CD4-positive, alpha-beta T cell treated with Interleukin-2 at 100 ng/mL for 4 hours (primary cell): ENCODE measurements at places on chromosomes 1 and 21.

GRCh38 chr21:34913811-34914210 lies 135.3 kb downstream of the RUNX1 start:
- no peak for DNase-seq

- DNase-seq, result no peak
Measured at GRCh38 chr1:44547361-44547760, 126.9 kb downstream of the TMEM53 start.

GRCh38 chr1:10607228-10607627 lies 132.5 kb downstream of the PEX14 start:
- DNase-seq, result no peak

GRCh38 chr1:22471078-22471477 lies 19.4 kb downstream of the ZBTB40 start:
- no peak for DNase-seq

DNA sequence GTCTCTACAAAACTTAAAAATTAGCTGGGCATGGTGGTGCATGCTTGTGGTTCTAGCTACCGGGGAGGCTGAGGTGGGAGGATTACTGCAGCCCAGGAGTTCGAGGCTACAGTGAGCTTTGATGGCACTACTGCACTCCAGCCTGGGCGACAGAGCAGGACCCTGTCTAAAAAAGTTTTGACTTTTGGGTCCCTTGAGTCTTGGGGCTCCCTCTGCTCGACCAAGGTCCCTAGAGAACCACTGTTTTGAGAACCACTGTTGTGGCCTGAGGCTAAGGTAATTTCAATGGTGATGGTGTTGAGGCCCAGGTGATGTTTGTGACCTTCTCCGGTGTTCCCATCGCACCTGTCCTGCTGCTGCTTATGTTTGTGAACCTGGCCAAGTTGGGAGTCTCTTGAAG lies 3.1 kb upstream of the CAMTA1 start:
- no peak for DNase-seq

- DNase-seq, result no peak
Measured at GRCh38 chr1:77016386-77016985, 149.2 kb downstream of the ST6GALNAC5 start.

GRCh38 chr1:240797050-240797449 lies 185.1 kb upstream of the GREM2 start:
- DNase-seq, result no peak

GRCh38 chr1:154198756-154199562 lies 7.1 kb upstream of the TPM3 start:
- DNase-seq, result peak; percentile 65

- no peak for DNase-seq
Measured at GRCh38 chr1:30318413-30318812, 405.0 kb downstream of the MATN1 start.

DNA sequence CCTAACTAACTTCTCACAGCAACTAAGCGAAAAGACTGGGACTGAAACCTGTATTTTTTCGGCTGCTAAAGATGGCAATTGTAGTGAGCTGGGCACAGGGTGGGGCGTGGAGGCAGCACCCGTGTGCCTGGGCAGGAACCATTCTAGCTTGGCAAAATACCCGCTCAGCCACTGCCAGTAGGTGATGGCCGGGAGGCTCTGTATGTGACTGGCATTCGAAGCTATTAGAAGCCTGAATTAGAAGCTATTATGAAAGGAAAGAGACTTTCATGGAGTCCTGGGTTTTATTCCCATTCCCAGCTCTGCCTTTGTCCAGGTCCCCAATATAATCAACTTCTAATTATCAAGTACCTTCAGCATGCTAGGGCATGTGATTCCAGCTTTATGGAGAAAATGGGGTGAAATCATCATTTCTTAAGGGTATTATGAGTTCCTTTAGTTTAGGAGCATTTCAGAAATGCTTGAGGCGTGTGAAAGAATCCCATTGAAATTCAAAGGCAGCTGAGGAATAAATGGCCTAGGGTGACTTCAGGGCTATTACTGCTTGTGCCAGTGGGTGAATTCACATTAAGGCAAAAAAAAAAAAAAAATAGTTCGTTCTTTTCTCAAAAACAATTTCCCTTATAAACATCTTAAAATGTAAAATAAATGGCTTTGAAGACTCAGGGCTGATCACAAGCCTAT lies 125.6 kb downstream of the KCNN3 start:
- DNase-seq, result no peak

DNA sequence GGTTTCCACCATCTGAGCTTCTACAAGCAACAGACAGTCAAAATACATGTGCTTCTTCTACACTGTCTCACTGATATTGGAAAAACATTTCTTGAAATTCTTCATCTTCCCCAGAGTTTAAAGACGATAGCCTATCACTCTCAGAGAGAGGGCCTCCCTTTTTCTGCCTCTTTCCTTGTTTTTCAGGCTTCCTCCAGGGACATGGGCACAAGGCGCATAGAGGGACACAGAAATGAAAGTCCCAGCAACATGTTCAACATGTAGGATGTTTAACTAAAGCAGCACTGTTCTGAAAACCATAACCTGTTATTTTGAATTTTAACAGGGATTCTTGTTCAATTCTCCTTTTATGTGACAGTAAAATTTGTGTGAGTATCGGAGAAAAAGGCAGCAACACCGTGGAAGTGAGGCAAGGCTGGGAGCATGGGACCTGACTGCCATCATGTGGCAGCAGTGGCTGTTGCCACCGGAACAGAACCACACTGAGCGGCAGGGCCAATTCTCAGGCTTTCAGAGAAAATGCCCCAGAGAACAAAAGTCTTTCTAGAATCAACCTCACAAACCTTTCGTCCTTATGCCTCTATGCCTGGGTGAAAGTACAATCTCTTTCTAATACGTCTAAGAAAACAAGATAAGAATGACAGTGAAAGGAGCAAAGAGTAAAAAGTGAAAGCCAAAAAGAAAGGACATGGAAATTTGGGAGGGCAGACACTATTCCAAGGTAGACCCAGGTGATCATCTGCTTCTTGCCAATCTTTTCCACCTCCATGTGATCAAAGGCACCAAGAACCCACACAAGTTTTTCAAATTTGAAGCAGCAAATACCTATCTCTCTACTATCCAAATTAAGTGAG lies 54.5 kb downstream of the PCNX2 start:
- no peak for DNase-seq

DNA sequence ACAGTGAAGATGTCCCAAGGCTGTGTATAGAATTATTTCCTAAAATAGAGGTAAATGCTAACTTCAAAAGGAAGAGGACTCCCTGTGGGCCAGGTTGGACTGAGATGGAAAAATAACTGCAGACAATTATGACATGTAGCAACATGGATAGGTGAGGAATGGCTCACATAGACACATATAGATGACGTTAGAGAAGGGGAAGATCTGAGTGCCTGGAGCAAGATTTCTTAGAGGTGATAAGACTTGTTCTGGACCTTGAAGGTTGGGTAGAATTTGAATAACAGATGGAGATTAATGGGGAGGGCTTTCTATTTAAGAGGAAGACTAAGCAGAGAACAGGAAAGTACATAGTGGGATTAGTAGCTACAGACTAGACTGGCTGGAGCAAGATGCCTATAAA lies 76.9 kb downstream of the C1orf21 start:
- no peak for DNase-seq

DNA sequence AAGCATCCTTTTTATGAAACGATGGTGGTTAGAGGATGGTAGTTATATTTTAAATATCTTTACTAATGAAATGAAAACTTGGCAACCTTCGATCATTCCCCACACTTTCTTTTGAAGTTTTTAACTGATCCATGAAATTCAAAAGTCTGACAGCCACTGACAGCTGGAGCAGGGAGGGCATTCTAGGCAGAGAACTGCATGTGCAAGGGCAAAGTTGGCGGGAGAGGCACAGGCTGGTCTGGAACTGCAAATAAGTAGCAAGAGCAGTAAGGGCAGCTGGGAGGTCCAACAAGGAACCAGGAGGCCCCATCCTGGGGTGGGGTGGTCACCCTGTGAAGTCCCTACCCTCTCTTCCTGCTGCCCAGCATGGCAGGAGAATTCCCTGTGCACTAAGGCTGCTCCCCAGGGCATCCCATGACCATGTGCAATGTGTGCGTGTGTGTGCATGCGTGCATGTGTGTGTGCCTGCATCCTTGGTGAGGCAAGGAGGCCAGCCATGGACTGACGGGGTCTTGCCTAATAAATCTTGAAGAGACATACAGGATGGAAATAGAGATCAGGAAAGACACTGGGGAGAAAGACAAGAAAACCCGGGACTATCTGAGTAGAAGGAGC lies 33.1 kb upstream of the FOXO6 start:
- no peak for DNase-seq

- DNase-seq, result no peak
Measured at GRCh38 chr1:151562661-151563060, 22.6 kb downstream of the TUFT1 start.

GRCh38 chr1:82227306-82228095 lies 426.8 kb downstream of the ADGRL2 start:
- no peak for DNase-seq

DNA sequence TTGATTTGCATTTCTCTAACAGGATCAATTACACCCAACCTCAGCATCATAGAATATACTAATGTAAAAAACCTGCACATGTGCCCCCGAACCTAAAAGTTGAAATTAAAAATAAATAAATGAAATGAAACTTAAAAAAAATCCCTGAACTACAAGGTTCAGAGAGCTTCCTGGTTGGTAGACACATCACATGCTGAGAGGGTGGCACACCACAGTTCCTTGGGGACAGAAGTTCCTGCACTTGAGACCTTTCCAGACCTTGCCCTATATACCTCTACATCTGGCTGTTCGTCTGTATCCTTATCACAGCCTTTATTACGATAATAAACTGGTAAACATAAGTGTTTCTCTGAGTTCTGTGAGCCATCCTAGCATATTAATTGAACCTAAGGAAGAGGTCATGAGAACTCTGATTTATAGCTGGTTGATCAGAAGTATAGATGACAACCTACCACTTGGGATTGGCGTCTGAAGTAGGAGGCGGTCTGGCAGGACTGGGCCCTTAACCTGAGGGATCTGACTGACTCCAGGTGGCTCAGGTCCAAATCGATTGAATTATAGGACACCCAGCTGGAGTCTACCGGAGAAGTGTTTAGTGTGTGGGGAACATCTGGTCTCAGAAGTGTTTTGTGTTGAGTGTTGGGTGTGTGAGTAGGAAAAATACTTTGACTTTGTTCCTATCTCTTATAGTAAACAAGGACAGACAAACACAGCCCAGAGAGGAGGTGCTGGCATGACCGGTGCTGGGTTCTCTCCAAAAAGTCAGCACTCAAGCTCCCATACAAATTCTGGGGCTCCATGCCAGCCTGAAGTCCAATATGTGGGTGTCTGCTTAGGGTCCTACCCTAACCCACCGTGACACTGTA lies 19.0 kb downstream of the C1orf115 start:
- no peak for DNase-seq

DNA sequence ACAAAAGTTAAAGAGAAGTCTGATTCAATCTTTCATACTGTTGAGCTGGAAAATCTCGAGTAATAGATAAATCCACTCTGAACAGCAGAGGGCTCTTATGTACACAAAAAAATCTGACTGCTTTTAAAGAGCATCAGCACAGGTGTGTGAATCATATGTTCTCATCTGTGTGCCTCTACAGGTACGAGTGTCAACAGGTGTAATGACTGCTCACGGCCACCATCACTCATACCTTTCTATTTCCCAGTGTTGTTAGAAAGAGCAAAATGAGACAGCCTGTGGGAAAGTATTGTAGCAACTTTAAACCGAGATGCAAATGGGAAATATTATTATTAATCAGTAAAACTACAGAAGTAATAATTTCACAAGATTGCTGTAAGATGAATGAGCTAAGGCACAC lies 49.0 kb upstream of the SCAF4 start:
- DNase-seq, result no peak

GRCh38 chr1:212470059-212470458 lies 37.3 kb downstream of the NENF start:
- DNase-seq, result no peak

- DNase-seq, result no peak
Measured at GRCh38 chr21:42364304-42364865, 1.9 kb downstream of the TFF1 start.

DNA sequence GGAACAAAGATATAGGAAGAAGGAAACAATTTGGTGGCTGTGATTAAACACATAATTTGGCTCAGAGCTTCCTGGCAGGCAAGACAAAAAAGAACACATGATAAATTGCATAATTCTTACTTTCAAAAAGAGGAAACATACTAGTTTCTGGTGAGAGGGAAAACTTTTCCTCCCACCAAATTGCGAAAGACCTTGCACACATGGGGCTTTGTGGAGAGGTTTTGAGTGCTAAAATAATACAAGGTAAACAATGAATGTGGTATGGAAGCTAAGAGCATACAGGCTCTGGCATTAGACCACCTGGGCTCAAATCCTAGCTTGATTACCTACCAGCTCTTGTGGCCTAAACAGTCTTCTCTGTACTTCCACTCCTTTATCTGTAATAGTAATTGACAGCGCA lies 140.2 kb upstream of the HOOK1 start:
- DNase-seq, result no peak

- DNase-seq, result no peak
Measured at GRCh38 chr21:42666023-42666747, 12.8 kb downstream of the PDE9A start.

- no peak for DNase-seq
Measured at GRCh38 chr1:88029142-88029541, 654.9 kb upstream of the PKN2 start.

GRCh38 chr1:248818505-248819374 lies 7.0 kb downstream of the SH3BP5L start:
- DNase-seq, result no peak

- no peak for DNase-seq
Measured at GRCh38 chr1:167184081-167184480, 36.6 kb upstream of the POU2F1 start.

DNA sequence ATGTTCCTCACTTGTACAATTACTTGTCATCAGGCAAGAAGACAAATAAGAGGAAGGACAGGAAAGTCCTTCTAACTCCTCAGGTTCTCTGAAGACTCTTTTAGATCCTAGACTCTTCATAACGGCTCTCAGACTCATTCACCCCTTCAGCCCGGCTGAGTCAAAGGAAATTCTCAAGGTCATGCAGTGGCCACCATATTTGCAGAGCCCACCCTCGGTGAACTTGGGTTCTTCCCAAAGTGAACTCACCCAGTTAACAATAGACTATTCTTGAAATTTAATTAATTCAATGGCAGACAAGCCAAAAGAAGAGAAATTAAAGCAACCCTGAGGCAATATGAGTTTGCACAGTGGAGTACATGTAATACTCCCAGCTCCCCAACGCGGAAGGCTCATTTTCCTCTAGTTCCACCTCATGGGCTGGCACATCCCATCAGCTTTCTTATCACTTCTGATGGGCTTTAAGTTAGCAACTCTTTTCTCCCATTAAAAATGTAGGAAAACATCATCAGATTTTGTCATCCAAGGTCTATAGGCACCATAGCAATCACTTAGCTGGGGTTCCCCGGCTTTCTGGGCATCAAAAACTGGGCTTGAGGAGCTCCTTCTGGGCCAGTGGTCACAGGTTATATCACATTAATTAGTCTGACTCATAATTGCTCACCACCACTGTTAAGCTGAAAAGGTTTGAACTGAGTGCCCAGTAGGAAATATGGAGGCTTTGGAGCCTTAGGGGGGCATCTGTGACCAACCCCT lies 27.8 kb upstream of the TIAM1 start:
- no peak for DNase-seq

GRCh38 chr1:213887842-213888241 lies 99.9 kb upstream of the PROX1 start:
- DNase-seq, result no peak
